Myometrial cell (primary cell): ENCODE measurements at places on chromosomes 7 and 10. TPM values are rescaled to one million over a fixed set of nuclear protein-coding genes. Genes with fewer than 3 reads are reported as not detected.

TCAF2 gene
- total RNA-seq, result 0.89 and 3.2 TPM in 2 replicates

KAZALD1 gene
- total RNA-seq, result 9.4 and 9.8 TPM in 2 replicates

SPDYE5 gene
- total RNA-seq, result not detected in 2 replicates

ARHGAP12 gene
- 16.4 and 29.2 TPM in 2 replicates for total RNA-seq

ADD3 gene
- 54.2 and 66.5 TPM in 2 replicates for total RNA-seq

BMPER gene
- under 0.01 and 0.35 TPM in 2 replicates for total RNA-seq

FAM180A gene
- 1.7 and 5.1 TPM in 2 replicates for total RNA-seq

C10orf62 gene
- not detected in 2 replicates for total RNA-seq

FAM20C gene
- 71.2 and 71.5 TPM in 2 replicates for total RNA-seq
